Activated naive CD8-positive, alpha-beta T cell treated with anti-CD3 and anti-CD28 coated beads for 36 hours (primary cell): ENCODE measurements at places on chromosomes 11 and 22. TPM values are rescaled to one million over a fixed set of nuclear protein-coding genes. Genes with fewer than 3 reads are reported as not detected.

DNA sequence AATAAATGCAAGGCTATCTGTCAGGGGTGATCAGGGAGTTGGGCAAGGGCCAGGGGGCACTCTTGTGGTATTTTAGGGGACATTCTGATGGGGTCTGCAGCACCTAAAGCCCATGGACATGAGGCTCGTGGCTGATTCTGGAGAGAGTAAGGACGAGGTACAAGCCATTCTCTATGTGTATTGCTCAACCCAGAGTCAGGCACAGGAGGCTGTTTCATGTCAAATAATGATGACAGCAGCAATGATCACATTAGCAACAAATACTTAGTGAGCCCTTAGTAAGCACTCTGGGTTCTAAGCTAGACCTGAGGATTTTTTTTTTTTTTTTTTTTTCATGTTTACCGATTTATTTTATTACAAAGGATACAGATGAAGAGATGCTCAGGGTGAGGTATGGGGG lies 83.5 kb upstream of the THY1 start:
- peaks cover 16% of the 10 kb centered on the region for H3K4me1 ChIP-seq
- H3K36me3 ChIP-seq = no peaks in the 10 kb centered on the region
- H3K27me3 ChIP-seq = peaks cover 3% of the 10 kb centered on the region
- no peak for DNase-seq
- no peak overlapping the region for H3K4me3 ChIP-seq
- H3K27ac ChIP-seq = no peak overlapping the region

- DNase-seq = peak; percentile 66
- H3K36me3 ChIP-seq = no peaks in the 10 kb centered on the region
- peaks cover 22% of the 10 kb centered on the region for H3K27me3 ChIP-seq
- H3K4me1 ChIP-seq = peaks cover 6% of the 10 kb centered on the region
- H3K27ac ChIP-seq = no peak overlapping the region
These were observed 32.7 kb upstream of the GLYATL1B start for GRCh38 chr11:59053387-59053786.

- H3K4me3 ChIP-seq = no peak overlapping the region
- H3K36me3 ChIP-seq = peaks cover 8% of the 10 kb centered on the region
- no peak for DNase-seq
- peaks cover 17% of the 10 kb centered on the region for H3K4me1 ChIP-seq
These were observed 217.9 kb downstream of the TMEM135 start for GRCh38 chr11:87255589-87255988.

GRCh38 chr11:19499026-19499669 lies 213.5 kb upstream of the NAV2 start:
- H3K4me3 ChIP-seq = no peak overlapping the region
- H3K36me3 ChIP-seq = no peaks in the 10 kb centered on the region
- no peak overlapping the region for H3K27ac ChIP-seq
- H3K27me3 ChIP-seq = no peaks in the 10 kb centered on the region
- H3K4me1 ChIP-seq = no peaks in the 10 kb centered on the region

DNA sequence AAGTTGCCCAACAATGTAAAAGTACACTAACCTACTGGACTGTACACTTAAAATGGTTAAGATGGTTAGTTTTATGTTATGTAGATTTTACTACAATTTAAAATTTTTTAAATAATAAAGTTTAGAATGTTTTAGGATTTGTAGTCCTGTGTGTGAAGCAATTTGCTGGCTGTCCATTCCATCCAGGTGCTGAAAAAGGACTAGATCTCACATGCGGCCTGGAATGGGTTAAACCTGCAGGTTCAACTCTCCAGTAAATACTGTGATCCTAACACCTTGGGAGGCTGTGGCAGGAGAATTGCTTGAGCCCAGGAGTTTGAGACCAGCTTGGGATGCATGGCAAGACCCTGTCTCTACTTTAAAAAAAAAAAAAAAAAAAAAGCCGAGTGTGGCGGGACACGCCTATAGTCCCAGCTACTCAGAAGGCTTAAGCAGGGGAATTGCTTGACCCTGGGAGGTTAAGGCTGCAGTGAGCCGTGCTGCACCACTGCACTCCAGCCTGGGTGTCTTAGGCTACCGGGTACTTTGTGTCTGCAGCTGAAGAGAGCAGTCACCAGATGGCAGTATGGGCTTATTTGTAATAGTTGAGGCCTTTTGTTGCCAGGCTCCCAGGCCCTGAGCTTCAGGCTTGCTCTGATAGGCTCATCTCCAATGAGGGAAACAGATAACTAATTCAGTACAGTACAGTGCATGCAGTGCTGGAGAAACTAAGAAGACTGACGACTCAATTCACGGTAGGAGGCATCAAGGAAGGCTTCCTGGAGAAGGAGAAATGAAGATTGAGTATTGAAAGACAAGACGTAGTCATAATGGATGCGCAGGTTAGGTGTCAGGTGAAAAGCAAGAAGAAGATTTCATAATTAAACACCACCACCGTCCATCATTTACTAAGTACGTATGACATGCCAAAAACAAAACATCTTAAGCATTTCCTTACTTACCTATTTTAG lies 64.7 kb upstream of the ASPHD2 start:
- H3K4me3 ChIP-seq = no peak overlapping the region
- H3K27ac ChIP-seq = no peak overlapping the region
- peak; percentile 45 for DNase-seq
- peaks cover 27% of the 10 kb centered on the region for H3K27me3 ChIP-seq
- H3K4me1 ChIP-seq = peaks cover 6% of the 10 kb centered on the region

DNA sequence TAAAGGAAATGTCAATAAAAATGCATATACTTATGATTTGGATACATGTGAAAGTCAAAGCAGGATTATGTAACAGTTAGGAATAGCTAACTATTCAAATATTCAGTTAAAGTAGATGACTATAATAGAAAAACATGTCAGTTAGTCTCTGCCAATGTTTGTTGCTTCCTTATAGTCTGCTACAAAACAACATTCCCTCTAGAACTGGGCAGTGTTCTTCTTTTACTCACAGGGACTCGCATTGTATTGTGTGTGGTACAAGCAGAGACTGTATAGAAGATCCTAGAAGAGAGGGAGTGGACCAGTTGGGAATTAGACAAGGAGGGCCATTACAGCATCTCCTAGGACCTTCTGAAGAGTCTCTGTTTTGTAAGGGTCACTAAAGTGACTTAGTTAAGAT lies 10.6 kb downstream of the ACAT1 start:
- H3K27me3 ChIP-seq = no peaks in the 10 kb centered on the region
- no peak overlapping the region for H3K27ac ChIP-seq
- no peak for DNase-seq
- H3K4me3 ChIP-seq = no peak overlapping the region
- H3K4me1 ChIP-seq = peaks cover 16% of the 10 kb centered on the region

DNA sequence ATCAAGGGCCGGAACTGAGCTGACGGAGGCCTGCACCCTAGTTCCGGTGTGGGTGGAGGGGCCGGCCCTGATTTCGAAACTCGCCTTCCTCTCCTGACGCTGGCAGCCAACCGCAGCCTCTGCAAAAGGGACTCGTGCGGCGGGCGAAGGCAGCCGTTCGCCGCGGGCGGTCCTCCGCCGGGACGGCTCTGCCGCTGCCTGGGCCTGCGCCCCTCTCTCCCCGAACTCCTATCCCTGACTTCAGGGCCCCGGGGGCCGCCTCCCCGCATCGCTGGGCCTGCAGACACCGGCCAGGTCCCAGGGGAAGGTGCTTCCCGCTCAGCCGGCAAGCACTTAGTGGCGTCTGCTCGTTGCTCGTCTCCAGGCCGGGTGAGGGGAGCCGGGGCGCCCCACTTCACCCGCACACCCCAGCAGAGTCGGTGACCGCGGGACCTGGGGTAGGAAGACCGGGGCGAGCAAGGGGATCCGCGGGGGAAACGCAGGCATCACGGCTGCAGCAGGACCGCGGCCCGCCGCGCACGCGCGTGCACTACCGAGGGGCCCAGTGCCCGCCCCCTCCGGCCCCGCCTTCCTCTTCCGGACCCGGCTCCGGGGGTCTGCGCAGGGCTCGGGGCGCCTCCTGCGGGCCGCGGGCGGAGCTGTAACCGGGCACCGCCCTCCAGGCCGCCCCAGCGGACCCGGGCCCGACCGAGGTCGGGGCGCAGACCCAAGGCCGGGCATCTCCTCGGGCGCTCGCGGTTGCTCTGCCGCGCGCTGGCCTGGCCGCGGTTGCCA lies 464 bp upstream of the ANKRD13D start:
- H3K27me3 ChIP-seq = no peaks in the 10 kb centered on the region
- H3K36me3 ChIP-seq = peaks cover 36% of the 10 kb centered on the region
- H3K4me1 ChIP-seq = peaks cover 40% of the 10 kb centered on the region
- peak overlapping the region; percentile 97 for H3K27ac ChIP-seq
- peak overlapping the region; percentile 75 for H3K4me3 ChIP-seq

GRCh38 chr11:47216121-47216798 lies 1.5 kb downstream of the DDB2 start:
- H3K27me3 ChIP-seq = no peaks in the 10 kb centered on the region
- H3K27ac ChIP-seq = peak overlapping the region; percentile 99
- DNase-seq = peak; percentile 81
- H3K4me1 ChIP-seq = peaks cover 37% of the 10 kb centered on the region

DNA sequence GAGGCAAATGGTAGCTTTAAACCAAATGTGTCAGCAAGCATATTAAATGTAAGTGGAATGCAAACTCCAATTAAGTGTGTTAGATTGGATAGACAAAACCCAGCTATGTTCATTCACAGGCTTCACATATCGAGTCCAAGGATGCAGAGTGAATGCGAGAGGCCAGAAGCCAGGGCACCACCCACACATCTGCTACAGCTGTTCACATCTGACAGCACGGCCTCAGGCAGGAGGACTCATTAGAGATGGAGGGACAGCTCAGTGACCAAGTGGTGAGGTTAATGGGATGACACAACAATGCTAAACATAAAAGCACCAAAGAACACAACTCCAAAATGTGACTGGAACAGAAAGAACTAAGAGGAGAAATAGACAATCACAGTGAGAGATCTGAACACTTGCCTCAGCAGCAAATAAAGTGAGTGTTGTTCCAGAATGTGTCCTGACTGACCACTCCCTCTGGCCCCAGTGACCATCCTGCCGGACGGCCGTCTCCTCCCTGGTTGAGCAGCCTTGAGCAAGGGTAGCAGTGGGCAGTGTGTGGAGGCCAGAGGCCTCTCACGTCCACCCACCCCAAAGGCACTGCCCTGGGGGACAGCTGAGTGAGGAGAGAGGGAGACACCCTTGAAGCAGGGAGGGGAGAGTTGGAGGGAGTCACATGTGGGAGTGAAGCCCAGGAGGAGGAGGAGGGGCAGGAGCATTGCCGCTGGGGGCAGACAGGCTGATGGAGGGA lies 23.8 kb downstream of the ALG12 start:
- peaks cover 3% of the 10 kb centered on the region for H3K4me1 ChIP-seq
- no peak overlapping the region for H3K4me3 ChIP-seq
- peak overlapping the region; percentile 10 for H3K27ac ChIP-seq
- H3K36me3 ChIP-seq = peaks cover 44% of the 10 kb centered on the region
- H3K27me3 ChIP-seq = no peaks in the 10 kb centered on the region
- DNase-seq = no peak

GRCh38 chr11:66328031-66328301 lies 8.3 kb downstream of the RIN1 start:
- H3K4me3 ChIP-seq = no peak overlapping the region
- H3K27me3 ChIP-seq = no peaks in the 10 kb centered on the region
- H3K27ac ChIP-seq = peak overlapping the region; percentile 26

The FOLR2 gene
- total RNA-seq = not detected

The MUC2 gene
- total RNA-seq = not detected

The HTR3B gene
- not detected for total RNA-seq
